ENCODE measurements at places on chromosomes 4 and X.

DNA sequence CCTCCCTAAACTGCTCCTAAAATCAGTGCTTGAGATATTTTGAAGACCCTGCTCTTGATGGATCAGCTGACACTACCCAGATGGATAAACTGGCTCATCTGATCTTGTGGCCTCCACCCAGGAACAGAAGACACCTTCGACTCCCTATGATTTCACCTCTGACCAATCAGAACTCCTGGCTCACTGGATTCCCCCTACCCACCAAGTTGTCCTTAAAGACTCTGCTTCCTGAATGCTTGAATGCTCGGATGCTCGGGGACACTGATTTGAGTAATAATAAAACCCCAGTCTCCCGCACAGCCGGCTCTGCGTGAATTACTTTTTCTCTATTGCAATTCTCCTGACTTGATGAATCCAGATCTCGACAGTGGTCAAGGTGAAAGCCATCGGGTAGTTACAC is 12.0 kb upstream of the RPS3A start:
- no peak for DNase-seq

DNA sequence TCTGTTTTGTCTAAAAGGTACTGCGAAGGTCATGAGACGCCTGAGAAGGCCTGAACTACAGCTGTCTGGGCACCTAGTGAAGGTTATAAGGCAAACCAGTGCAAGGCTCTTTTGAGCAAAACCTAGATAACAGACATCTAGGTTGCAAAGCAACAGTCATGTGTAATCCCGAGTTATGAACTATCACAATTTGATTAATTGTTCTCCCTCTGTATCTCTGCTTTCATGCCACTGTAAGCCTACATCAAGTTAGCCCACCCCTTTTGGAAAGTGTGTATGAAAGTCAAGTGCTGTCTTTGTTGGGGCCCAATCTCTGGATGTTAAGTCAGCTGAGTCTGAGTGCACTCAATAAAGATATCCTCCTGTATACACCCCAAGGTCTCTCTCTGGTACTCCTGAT is 31.9 kb upstream of the UGT2B7 start:
- DNase-seq = no peak

DNA sequence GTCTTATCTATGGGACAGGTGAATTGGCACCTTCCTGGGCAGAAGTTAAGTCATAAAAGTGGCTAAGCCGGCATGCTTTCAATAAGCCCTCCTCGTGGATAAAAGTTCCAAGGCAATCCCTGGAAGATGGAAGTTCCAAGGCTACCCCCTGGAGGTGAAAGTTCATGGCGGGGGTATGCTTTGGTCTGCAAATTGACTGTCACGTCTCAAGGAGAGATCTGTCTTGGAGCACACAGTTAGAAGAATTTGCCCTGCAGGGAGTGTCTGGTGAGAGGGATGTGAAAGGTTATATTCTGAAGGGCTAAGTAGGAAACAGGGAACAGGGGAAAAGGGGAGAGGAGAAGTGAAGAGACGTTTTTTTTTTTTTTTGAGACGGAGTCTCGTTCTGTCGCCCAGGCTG is 26.2 kb upstream of the GPR173 start:
- no peak for DNase-seq

DNA sequence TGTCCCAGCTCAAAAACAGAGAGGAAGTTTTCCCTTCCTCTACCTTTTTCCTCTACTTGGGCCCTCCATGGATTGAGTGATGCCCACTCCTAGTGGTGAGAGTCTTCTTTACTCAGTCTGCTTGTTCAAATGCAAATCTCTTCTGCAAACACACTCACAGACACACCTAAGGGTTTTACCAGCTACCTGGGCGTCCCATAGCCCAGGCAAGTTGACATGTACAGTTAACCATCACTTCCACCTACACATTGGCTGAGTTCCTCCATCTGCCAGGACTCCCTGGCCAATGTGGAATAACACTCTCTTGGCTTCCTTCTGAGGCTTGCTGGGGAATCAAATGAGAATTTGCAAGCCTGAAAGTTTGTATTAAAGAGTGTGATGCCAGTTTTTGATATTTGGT is 45.7 kb upstream of the DHRSX start:
- DNase-seq = no peak

GRCh38 chr4:18057821-18058533 is 36.4 kb upstream of the LCORL start:
- DNase-seq = no peak
